Stimulated activated CD4-positive, alpha-beta T cell treated with anti-CD3 and anti-CD28 coated beads, Interleukin-1b, Interleukin-23, amount 100 ng/mL, for 1 hour (primary cell): ENCODE measurements at places on chromosomes 1 and 21.

DNA sequence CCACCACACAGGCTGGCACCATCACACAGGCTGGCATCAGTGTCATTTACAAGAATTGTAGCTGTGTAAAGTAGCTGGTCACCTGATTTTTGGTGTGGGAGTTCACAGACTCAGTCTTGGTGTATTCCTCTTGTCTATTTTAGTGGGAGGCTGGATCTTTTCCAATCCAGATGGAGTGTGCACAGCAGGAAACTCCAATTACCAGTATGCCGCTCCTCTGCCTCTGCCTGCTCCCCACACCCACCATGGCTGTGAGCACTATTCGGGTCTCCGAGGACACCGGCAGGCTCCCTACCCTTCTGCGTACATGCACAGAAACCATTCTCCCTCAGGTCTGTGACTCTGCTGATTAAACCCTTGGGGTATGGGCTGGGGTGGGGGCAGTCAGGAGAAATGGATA, 24.2 kb downstream of the TBX19 start:
- no peak for DNase-seq

DNA sequence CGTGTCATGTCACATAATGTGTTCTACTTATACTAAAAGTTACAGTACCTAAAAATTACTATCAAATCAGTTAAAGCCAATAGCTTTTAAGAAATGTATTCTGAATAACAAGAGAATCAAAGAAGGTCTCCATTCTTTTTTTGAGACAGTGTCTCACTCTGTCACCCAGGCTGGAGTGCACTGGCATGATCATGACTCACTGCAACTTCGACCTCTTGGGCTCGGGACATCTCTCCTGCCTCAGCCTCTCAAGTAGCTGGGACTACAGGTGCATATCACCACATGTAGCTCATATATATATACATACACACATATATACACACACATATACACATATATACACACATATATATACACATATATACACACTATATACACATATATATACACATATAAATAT, 20.1 kb downstream of the COP1 start:
- DNase-seq, result no peak

GRCh38 chr1:171654201-171654941, 1.9 kb upstream of the MYOC start:
- no peak for DNase-seq

GRCh38 chr1:204873176-204873575, 2.5 kb downstream of the NFASC start:
- no peak for DNase-seq

DNA sequence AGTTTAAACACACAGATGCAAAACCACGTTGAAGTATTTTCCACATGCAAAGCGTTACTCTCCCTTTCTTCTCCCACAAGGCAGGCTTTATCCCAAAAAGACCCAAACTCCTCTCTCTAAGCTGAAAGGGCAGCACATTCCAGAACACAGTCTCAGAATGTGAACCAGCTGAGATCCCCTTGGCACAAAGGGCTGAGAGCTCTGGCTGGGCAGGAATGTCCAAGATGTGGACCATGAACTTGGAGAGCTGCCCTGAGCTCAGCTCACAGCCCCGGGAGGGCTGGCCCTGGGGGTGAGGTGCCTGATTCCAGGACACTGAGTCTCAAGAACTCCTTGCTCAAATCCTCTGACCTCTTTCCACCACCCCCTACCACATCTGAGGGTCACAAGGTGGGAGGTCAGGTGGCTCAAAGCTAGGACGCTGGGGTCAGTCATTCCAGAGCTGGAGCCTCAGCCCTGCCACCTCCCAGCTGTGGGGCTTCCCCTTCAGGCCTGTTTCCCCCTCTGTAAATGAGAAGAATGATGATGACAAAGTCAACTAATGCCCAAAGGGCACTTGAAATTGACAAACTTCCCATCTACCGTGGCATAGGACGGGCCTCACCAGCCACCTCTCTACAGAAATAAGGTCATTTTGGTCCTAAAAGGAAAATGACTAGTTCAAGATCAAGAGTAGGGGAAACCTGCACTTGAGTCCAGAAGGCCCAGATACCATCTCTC, 11.5 kb downstream of the ALDH4A1 start:
- no peak for DNase-seq

GRCh38 chr1:41432481-41433280, 51.8 kb downstream of the EDN2 start:
- DNase-seq, result peak; percentile 19
